ENCODE measurements at places on chromosomes 1 and 21. TPM values are rescaled to one million over a fixed set of nuclear protein-coding genes. Genes with fewer than 3 reads are reported as not detected.

INPP5B gene
- total RNA-seq = 17.7 TPM

LCE2C gene
- not detected for total RNA-seq

OVAAL gene
- not detected for total RNA-seq

AIM2 gene
- not detected for total RNA-seq

MYBPH gene
- total RNA-seq = not detected

DENND2C gene
- total RNA-seq = 1.1 TPM
